ENCODE measurements at places on chromosomes 2 and 18.

- DNase-seq, result no peak
Measured at GRCh38 chr2:63261137-63261621, 210.5 kb downstream of the OTX1 start.

GRCh38 chr18:3645384-3646156, 195.6 kb downstream of the TGIF1 start:
- no peak for DNase-seq

DNA sequence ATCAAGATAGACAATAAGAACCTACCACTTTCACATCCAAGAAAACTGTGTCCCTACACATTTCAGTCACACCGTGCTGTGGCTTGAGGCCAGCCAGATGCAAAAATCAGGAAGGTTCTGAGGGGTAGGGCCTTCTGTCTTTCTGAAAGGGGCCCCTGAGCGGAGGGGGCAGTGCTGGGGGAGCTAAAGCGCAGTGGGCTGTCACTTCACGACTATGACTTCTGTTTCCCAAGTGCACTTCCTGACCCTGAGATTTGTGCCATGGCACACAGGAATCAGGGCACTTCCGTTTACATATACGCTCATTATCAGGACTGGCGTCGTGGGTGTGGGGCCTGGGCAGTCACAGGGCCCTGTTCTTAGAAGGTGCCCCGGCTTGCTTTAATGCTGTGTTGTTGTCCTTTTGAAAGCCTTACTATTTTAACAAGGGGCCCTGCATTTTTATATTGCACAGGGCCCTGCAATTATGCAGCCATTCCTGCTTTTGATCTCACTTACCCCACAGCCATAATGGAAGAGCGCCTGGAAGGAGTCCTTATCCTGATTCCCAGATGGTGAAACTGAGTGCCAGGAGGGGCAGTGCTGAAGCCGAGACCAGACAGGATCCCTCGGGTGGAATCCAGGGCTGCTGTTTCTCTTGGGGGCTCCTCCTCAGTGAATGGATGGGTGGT, 620 bp downstream of the NGEF start:
- no peak for DNase-seq

DNA sequence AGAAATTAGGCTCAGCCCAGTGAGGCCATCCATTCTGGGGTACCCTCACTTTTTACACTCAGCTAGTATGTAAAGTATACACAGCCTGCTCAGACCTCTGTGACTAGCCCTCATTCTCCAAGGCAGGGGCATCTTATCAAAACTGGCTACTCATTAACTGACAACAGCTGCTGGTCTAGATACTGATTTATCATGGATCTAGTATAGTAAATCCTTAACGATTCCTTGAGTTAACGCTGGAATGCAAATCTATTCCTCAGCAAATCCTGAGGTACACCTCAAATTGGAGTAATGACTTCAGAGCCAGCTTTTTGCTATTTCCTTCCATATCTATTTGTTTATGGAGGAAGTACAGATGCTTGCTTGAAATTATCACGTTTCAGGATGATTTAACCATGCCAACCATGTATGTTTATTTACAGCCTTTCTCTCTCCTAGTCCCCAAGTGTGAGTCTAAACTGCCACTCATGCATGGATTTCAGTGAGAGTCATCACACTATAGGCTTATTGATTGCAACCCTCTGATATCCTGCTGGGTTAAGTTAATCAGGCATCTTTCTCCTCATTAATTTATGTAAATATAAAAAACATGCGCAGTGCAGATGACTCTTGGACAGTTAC, 70.2 kb upstream of the DOK6 start:
- DNase-seq, result no peak

DNA sequence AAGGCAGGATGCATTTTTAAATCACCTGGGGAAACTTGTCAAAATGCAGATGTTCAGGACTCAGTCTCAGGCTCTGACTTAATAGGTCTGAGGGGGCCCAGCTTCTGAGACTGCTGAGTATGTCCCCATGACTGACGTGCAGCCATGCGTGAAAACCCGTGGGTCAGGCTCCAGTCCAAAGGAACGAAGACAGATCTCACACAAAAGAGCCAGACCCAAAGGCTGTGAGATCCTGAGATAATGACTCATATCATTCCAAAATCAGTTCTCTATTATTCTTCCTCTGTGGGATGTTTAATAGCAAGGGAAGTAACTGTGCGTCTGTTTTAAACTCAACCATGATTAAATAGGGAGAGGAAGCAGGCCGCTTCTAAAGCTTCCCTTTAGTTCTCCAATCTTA, 107.4 kb upstream of the ACAA2 start:
- no peak for DNase-seq

- DNase-seq, result no peak
Measured at GRCh38 chr2:26574900-26575560, 66.1 kb downstream of the CIB4 start.

GRCh38 chr2:103276869-103277268, 515.0 kb downstream of the TMEM182 start:
- no peak for DNase-seq

- DNase-seq, result no peak
Measured at GRCh38 chr18:63844254-63844653, 43.3 kb upstream of the SERPINB2 start.

DNA sequence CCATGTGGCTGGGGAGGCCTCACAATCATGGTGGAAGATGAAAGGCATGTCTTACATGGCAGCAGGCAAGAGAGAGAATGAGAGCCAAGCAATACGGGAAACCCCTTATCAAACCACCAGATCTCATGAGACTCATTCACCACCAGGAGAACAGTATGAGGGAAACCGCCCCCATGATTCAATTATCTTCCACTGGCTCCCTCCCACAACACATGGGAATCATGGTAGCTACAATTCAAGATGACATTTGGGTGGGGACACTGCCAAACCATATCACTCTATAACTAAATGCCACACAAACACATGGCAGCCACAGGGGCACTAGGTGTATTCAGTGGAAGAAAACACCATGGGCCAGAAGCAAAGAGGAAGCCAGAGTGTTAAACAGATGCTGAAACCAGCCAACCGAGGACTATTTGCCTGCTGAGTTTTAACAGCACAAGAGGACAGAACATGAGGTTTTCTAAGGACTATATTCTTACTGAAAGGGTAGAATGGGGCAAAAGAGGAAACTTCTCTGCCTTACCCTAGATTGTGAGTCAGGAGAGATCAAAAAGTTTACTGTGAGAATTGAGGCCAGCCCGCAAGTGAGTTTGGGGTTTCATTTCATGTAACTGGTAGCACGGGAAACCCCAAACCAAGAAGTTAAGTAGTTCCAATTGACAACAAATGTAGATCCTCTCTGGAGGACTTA, 49.2 kb downstream of the SIGLEC15 start:
- no peak for DNase-seq

DNA sequence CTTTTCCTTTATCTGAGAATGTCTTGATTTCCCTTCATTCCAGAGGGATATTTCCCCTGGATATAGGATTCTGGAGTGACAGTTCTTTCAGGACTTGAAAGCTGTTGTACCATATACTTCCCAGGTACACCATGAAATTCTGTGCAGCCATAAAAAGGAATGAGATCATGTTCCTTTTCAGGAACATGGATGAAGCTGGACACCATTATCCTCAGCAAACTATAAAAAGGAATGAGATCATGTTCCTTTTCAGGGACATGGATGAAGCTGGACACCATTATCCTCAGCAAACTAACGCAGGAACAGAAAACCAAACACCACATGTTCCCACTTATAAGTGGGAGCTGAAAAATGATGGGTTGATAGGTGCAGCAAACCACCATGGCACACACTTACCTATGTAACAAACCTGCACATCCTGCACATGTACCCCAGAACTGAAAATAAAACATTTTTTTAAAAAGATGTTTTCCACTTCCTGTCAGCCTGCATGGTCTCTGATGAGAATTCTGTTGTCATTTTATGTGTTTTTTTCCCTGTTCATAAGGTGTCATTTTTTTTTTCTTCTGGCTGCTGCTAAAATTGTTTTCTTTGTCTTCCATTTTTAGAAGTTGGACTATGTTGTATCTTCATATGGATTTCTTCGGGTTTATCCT, 133.3 kb downstream of the DNAH6 start:
- no peak for DNase-seq

- DNase-seq, result no peak
Measured at GRCh38 chr2:227374158-227374557, 4.9 kb downstream of the TM4SF20 start.

DNA sequence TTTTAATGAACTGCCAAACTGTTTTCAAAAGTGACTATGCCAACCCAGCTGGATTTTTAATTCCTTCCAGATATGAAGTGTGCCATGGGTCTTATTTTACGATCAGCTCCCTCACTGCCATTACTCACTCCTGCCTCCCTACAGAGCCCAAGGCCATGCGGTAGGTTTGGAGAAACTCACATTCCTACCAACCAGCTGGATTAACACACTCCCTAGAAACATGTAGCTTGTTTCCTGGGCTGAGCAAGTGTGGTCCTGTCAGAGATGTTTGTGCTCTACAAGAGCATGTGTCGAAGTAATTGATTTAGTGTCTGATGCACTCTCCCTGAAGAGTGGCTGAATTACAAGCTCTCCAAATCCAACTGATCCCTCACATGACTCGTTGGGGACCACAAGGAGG, 82.5 kb downstream of the SPP2 start:
- DNase-seq, result no peak

- DNase-seq, result no peak
Measured at GRCh38 chr18:9066817-9067306, 35.6 kb upstream of the NDUFV2 start.

GRCh38 chr18:904218-905090, at the start of gene ADCYAP1:
TSS of gene ADCYAP1 (plus strand) at chr18:904871. CDS start at chr18:905387, 516 bp downstream.
- peak; percentile 27 for DNase-seq

GRCh38 chr2:97759727-97760407, 46.5 kb downstream of the ZAP70 start:
- DNase-seq, result no peak

GRCh38 chr2:216234106-216234505, 125.0 kb downstream of the XRCC5 start:
- no peak for DNase-seq
